ENCODE measurements at places on chromosomes 3 and 15.

GRCh38 chr15:51576911-51577500 is 45.6 kb downstream of the DMXL2 start:
- peak; percentile 96 for DNase-seq

GRCh38 chr3:153442799-153443487 is 280.9 kb downstream of the RAP2B start:
- no peak for DNase-seq

GRCh38 chr15:66898656-66899386 is 166.6 kb upstream of the SMAD3 start:
- DNase-seq = peak; percentile 24

DNA sequence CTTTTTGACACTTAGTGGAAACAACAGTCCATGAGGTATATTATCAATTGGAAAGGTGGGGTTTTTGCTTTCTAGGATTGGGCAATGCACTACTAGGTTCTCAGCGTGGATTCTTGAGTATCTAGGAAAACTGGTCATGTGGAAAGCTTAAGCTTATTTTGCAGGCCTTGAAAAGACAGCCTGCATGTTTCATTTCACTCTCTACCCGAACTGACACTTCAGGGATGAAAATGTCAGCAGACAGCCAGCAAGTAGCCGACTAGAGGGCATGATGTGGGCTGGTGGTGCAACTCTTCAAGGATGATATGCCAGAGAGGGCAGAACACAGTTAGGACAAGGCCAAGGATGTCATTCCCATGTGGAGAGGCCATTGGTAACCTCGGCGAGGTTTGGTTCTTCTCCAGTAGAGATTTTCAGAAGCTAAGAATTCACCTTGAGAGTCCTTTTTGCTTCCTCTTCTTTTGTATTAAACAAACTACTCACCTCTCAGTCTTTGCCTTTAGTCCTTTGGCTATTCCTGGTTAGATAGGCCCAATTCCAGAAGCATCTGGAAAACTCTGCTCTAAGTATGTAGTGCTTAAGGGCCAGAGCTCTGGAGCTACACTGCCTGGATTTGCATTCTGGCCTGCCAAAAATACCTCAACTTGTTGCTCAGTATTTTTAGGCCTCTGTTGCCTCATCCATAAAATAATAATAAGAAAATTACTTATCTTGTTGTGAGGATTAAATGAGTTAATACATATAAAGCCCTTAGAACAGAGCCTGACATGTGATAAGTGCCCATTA is 17.9 kb downstream of the LPP start:
- no peak for DNase-seq

GRCh38 chr3:95645291-95645690 is 1169.1 kb upstream of the EPHA6 start:
- no peak for DNase-seq

DNA sequence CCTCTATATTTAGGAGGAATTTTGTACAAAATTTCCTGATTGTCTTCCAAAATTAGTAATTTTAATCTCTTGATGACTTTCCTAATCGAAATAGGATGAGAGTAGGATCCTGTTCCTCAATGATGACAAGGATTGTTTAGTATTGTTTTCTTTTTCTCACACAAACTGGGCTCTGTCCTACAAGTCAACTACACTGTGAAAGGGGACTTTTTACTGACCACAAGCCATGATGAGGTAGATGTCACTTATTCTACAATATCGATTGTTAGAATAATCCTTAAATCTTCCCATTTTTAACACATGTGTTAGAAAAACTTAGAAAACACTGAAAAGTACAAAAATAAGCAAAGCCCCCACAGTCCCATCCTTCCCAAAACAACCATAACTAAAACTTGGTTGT is 35.8 kb upstream of the TSC22D2 start:
- DNase-seq = no peak

DNA sequence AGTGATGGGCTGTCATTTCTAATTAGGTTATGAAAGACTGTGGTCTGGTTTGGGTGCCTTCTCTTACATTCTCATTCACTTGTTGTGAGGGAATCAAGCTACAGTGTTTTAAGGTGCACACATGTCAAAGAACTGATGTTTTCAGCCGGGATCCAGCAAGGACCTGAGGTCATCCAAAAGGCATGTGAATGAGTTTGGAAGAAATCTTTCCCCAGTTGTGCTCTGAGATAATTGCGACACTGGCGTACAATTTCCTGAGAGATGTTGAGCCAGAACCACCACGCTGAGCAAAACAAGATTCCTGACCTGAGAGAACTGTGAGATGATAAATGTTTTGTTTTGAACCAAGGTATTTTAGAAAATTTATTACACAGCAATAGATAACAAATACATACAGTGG is 295.3 kb upstream of the SLITRK3 start:
- no peak for DNase-seq

- DNase-seq = peak; percentile 91
These were observed 39.0 kb upstream of the CBLB start for GRCh38 chr3:105907777-105908176.

DNA sequence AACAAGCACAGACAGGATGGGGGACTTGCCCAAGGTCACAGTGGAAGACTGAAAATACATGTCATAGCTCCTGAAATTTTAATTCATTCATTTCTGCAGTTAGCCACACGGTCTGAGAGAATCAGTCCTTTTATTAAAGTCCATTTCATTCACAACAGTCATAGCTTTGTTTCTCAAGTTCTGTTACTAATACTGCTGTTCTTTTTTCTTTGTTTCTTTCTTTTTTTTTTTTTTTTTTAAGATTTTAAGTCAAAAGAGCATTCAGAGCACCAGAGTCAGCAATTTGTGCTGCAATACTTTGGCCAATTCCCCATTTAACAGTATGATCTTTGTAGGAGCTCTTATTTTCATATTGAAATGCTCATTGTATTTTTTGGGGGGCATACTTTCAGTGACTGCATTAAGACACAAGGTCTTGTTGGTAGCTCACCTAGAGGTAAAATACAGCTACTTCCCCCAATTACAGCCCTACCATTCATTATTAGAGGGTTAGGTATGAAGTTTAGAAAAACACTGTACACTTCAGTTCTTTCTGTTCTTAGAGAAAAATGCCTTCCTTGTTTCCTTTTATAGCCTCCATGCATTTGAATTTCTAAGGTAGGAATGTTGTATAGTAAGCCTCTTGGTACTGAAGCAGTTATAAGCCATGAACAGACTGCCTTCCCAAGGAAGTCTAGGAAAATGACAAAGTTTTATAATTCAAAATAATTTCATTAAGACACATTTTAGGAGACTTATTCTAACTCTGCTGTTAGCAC is 9.6 kb downstream of the GALK2 start:
- no peak for DNase-seq

DNA sequence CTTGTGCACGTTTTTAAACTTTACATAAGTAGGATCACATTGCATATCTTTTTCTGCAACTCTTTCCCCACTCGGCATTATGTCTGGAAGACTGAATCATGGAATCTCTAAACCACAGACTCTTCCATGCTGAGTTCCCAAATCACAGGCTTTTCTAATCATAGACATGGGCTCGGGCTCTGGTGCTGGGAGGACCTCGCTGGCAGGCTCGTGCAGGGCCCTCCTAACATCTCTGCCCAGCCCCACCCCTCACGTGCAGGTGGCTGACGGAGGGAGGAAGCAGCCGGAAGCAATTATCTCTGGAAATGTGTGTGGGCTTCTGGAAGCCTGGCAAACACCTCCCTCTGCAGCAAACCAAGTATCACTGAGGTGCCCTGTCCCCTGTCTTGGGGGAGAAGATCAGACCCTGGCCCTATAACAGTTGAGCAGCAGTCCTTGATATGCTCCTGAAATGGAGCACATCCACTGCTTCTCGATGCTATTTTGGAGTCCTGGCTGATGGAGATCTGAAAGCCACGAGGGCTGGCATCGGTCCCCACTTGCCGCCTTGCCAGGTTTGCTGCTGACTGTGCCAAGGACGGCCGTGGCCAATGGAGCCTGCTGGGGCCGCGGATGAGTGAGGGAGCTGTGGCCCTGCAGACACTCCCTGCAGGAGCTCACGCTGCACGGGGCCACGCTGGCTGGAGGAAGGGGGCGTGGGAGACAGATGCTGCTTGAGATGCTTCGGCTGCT is 4.4 kb upstream of the IQSEC1 start:
- DNase-seq = no peak

- no peak for DNase-seq
These were observed at the start of gene RGMA for GRCh38 chr15:93088981-93089726. RGMA (minus strand) TSS chr15:93089211; CDS start chr15:93088932, 279 bp downstream.

DNA sequence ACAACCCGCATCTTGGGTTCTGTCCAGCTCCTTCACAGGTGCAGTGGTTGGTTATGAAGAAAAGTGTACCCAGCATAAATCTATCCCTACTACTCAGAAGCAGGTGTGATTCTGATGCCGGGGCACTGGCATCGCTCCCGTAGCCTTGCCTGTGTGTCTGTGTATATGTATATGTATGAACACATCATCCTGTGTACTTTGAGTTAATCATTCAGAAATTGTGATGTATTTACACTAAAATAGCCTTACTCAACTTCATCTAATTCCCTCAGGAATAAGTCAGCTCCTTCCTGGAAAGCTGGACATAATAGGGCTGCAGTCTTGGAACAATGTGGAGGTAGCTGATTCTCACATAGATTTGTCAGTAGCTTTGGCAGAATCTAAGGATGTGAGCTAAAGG is 6.7 kb upstream of the ZBED2 start:
- DNase-seq = no peak

All from suppressor macrophage treated with lipopolysaccharide for 1 hour (primary cell).